ENCODE measurements at places on chromosomes 7 and 10. TPM values are rescaled to one million over a fixed set of nuclear protein-coding genes. Genes with fewer than 3 reads are reported as not detected.

DNA sequence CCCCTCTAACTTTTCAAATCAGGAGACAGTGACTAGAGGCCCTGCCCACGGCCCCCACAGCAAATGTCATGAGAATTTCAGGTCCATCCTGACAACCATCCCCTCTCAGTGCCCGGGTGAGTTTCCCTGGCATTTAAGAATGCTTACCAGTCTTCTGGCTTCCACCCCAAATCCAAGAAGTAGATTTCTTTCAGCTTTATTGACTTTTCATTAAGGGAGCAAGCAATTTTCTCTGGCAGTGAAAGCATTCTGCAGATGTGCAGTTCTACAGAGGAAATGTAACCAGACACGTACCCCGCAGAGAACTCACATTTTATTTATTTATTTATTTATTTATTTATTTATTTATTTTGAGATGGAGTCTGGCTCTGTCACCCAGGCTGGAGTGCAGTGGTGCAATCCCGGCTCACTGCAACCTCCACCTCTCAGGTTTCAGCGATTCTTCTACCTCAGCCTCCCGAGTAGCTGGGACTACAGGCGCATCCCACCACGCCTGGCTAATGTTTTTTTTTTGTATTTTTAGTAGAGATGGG is 120.9 kb upstream of the KCTD7 start:
- DNase-seq: no peak

PTPRE gene
- total RNA-seq: 5.6 TPM

CRTAC1 gene
- total RNA-seq: 3.1 TPM

- DNase-seq: no peak
Observed at GRCh38 chr10:35398355-35398754, 62.0 kb downstream of the CCNY start.

RARRES2 gene
- total RNA-seq: 4.2 TPM

PRRT4 gene
- 17.6 TPM for total RNA-seq

GRCh38 chr10:78588194-78588811 is 480.5 kb upstream of the ZMIZ1 start:
- DNase-seq: peak; percentile 96

ZNF503 gene
- 110 TPM for total RNA-seq

GRCh38 chr10:95544783-95545500 is 16.2 kb downstream of the SORBS1 start:
- DNase-seq: no peak

DNA sequence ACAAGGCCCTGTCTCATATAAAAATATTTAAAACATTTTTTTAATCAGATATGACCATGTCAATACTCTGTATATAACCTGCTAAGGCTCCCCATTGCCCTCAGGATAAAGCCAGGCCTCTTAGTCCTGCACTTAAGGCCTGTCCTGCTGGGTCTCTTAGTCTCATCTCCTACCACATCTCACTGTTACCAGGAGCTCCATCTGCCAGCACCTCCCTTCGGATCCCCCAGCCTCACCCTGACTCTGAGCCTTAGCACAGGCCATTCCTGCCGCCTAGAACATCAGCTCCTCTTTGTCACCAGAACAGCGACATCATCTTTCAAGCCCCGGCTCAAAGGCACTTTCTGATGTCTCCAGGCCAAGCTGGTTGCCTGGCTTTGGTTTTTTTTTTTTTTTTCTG is 25.7 kb upstream of the GTF2IRD1 start:
- DNase-seq: no peak

DNA sequence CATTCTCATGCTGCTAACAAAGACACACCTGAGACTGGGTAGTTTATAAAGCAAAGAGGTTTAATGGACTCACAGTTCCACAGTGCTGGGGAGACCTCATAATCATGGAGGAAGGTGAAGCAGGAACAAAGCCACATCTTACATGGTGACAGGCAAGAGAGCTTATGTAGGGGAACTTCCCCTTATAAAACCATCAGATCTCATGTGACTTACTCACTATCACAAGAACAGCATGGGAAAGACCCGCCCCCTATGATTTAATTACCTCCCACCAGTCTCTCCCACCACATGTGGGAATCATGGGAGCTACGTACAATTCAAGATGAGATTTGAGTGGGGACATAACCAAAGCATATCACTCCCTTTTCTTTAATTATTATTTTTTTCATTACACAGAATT is 16.6 kb downstream of the COL28A1 start:
- no peak for DNase-seq

DNA sequence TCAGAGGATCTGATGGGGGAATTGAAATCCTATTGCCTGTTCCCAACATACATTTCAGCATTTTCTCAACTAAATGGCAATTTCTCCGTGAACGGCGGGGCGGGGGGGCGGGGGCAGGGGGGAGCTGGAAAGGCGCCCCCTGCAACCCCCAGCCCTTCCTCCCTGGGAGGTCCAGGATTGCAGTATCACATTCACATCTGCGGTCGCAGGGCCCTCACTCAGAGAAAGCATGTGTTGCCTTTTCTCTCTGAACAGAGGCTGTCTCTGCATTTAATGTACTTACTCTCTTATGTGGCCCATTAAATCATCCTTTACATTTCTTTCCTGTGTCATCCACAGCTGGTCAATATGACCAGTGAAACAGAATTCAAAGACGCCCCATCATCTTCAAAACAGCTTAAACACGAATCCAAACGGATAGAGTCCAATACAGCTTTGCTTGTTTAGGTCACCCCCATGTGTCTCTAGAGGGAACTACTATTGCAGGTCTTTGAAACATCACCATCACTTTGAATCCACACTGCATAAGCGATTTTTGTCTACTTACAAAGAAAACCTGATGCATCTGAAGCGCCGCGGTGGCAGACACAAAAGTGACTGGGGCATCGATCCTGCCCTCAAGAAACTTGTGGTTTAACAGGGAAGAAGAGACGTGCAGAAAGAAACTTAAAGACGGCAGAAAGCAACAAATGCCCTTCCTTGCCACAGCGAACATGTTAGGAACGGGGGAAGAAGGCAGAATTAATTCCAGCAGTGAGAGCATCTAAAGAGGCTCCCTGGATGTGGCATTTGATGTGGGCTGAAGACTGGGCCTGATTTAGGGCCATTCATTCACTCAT is 17.0 kb upstream of the ECHDC3 start:
- peak; percentile 83 for DNase-seq

DNA sequence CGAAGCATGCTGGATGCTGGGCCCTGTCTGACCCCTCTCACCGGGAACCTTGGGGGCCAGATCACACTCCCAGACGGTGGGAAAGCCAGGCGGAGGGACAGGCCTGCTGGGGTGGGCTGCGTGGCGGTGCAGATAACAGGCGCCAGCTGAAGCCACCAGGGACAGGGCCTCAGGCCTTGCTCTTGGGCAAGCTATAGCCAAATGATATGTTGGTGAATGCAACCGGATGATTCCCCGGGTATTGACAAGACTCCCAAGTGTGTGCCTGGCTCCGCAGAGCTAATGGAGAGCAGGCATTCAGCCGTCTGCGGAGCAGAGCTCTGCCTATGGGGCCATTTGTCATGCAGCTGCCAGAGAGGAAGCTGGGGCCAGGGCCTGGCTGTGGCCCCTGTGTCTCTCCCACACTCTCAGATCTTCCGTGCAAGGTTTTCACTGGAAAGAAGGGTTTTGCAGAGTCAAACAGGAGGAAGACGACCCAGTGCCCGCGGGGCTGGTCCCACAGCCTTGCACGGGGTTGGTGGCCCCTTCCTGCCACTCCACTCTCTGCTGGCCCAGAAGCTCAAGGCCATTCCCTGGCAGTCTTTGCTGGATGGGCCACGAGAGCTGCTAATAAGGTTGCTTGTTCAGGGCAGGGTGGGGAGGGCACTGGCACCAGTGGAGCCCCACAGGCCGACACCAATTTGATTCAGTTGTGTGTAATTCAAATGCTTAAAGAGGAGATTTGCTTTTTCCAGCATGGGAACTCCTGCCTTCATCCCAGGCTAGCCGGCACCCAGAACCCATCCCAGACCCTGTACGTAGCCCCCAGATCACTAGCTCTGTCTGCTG is 91.8 kb downstream of the PRKAG2 start:
- DNase-seq: no peak

GRCh38 chr10:20276127-20276979 is 460.1 kb downstream of the PLXDC2 start:
- DNase-seq: no peak

GIMAP8 gene
- total RNA-seq: 0.24 TPM

DNA sequence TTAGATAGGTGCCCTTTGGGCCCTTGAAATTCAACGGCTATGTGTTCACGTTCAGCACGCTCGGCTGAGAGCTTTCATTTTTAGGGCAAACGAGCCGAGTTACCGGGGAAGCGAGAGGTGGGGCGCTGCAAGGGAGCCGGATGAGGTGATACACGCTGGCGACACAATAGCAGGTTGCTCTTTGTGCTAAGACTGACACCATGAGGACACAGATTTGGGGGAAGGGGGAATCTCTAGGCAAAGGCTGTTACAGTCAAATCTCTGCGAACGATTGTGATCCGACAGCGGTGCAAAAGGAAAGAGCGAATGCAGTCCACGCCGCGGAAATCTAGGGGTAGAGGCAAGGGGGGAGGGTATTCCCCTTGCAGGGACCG is 667 bp downstream of the KLLN start:
- no peak for DNase-seq

DNA sequence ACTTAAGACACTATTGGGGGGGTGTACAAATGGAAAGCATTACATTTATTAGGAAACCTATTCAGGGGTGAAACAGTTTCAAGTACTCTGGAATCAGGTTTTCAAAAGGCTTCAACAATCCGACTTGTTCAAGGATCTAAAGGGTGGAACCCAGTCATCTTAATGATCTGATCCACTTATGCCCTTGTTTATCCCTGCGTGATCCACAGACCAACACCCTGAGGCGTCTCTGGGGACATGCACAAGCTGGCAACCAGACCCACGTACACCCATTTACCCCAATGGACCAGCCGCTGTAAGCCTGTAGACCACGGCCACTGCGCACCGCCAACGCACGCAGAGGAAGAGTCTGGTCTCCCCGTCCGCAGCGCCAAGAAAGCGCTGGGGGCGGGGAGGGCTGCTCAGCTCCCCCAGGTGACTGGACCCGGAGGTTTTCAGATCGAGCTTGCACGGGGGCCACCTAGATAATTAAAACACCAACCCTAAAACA is 13.4 kb downstream of the HNRNPF start:
- peak; percentile 22 for DNase-seq

GRCh38 chr10:24884316-24884715 is 68.1 kb downstream of the PRTFDC1 start:
- no peak for DNase-seq

TMEM178B gene
- total RNA-seq: 0.39 TPM

OGDHL gene
- 35.4 TPM for total RNA-seq

CYP2C19 gene
- total RNA-seq: not detected

GRCh38 chr10:5252177-5253037 is 55.8 kb downstream of the AKR1C4 start:
- peak; percentile 27 for DNase-seq

MYOZ1 gene
- total RNA-seq: 16.2 TPM

GRCh38 chr7:27697861-27698430 is 35.3 kb upstream of the HIBADH start:
- DNase-seq: peak; percentile 37

METTL27 gene
- 5.2 TPM for total RNA-seq

DNA sequence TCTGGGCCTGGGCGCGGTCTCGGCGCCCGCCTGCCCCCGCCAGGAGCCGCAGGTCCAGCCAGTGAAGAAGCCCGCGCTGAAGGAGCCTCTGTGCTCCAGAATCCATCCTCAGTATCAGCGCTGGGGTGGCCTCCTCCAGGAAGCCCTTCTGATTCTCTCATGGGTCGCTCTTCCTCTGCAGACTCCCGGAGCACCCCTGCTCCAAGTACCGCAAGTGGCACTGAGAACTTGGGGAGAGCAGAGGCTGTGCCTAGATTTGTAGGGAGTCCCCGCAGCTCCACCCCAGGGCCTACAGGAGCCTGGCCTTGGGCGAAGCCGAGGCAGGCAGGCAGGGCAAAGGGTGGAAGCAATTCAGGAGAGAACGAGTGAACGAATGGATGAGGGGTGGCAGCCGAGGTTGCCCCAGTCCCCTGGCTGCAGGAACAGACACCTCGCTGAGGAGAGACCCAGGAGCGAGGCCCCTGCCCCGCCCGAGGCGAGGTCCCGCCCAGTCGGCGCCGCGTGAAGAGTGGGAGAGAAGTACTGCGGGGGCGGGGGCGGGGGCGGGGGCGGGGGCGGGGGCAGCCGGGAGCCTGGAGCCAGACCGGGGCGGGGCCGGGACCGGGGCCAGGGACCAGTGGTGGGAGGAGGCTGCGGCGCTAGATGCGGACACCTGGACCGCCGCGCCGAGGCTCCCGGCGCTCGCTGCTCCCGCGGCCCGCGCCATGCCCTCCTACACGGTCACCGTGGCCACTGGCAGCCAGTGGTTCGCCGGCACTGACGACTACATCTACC is at the start of gene ALOX5:
Gene ALOX5, plus strand, starts transcription at position 641 of the 774 bp plus-strand sequence. Its CDS starts 64 bp downstream, at position 705.
- DNase-seq: peak; percentile 76

- DNase-seq: peak; percentile 84
Observed at GRCh38 chr7:98354511-98355249, 46.2 kb downstream of the BAIAP2L1 start.

GALNT11 gene
- 41.6 TPM for total RNA-seq

MRC1 gene
- 0.03 TPM for total RNA-seq

- DNase-seq: no peak
Observed at GRCh38 chr10:561721-562120, 127.7 kb downstream of the DIP2C start.

DNA sequence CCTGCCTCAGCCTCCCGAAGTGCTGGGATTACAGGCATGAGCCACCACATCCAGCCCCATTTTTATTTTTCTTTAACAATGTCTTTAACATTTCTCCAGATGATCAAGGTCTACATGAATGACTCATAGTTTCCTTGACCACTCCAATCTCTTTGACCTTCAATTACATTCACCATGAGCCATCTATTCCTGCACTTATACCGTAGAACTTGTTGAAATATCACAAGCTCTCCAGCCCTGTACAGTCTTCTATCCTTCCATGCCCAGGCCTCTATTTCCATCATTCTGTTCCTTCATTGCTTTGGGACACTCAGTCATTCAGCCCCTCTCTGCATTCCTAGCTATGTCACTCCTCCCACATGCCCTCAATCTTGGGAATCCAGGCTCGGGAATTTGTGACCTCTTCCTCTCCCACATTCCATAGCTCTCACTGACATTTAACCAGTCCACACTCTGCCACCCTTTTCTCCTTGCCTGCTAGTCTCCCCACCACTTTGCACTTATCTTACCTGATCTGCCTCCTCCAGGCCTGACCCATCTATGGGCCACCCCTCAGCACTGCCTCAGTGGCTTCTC is 151.8 kb upstream of the STK17A start:
- peak; percentile 5 for DNase-seq

- DNase-seq: peak; percentile 28
Observed at GRCh38 chr10:94286901-94287300, 75.8 kb downstream of the NOC3L start.

UMAD1 gene
- 8.2 TPM for total RNA-seq

UCMA gene
- not detected for total RNA-seq

CRYGN gene
- 1.3 TPM for total RNA-seq

- DNase-seq: no peak
Observed at GRCh38 chr10:66748217-66748616, 177.6 kb upstream of the LRRTM3 start.

DNA sequence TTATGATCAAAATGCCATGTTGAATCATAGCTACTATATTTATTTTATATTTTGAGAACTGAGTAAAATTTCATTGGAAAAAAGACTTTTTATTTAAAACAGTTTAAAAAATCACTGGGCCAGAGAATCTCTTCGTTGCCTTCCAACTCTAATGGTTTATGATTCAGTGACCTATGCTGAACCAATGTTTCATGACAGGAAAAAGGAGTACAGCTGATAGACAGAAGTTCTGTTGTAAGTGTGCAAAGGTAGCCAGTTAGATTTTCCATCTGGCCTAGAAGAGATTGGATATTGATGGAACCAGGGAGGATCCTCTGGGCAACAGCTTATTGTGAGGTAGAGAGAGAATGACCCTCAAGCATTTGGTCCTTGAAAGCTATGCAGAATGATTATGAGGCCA is 745.8 kb downstream of the SUGCT start:
- no peak for DNase-seq

NAPEPLD gene
- total RNA-seq: 9.2 TPM

Data from cardiac muscle cell (in vitro differentiated cells and primary cell).